ENCODE measurements at places on chromosomes 6 and 20.

- DNase-seq: peak; percentile 43
These were observed 11.7 kb downstream of the SFT2D1 start for GRCh38 chr6:166330612-166331011.

GRCh38 chr20:23105193-23105592, 19.1 kb upstream of the CD93 start:
- DNase-seq: no peak

DNA sequence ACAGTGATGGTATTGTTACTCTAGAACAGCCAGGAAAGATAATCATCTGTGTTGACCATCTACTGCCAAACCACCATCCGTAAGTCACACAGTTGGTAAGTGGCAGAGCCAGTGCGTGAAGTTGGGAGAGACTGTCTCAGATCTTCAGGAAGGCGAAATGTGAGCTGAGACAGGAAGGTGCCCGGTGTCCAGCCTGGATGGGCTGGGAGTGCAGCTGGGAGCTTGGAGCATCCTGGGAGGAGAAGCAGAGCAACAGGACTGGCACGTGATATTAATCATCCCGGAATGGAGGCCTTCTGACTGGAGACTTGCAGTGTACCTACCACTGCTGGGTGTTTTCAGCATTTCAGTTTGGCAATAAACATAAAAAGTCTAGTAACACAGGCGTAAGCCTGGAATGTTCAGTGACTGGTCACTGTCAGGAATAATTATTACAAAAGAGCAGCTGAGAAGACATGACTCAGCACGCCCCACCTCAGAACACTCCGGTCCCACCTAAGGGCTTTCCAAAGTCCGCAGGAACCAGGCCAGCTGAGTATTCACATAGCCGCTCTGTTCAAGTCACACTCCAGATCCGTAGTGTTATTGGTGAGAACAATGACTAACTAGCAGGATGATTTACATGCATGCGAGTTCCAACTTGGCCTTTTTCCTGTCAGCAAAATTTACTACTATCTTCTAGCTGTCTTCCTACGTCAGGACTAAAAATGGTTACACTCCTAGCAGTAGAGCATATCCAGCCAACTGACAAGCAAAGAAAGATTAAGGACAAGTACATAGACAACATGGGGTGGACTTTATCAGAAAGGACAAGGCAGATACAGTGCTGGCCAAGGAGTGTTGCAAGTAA, 45.1 kb upstream of the PNRC1 start:
- peak; percentile 100 for DNase-seq

GRCh38 chr6:157209865-157210530, 113.3 kb downstream of the TMEM242 start:
- no peak for DNase-seq

DNA sequence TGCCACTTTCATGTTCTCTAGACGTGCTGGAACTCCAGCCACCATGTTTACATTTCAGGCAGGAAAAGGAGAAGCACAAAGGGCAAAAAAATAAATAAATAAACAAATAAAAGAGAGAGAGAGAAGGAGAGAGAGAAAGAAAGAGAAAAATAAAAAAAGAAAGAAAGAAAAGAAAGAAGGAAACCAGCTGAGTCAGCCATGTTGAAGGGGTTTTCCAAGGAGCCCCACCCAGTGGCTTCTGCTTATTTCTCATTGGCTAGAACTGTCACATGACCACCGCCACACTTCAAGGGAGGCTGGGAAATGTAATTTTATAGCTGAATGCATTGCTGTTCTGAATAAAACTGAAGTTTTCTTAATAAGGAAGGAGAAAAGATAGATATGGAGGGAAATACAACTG, 71.1 kb downstream of the BFSP1 start:
- DNase-seq: no peak

DNA sequence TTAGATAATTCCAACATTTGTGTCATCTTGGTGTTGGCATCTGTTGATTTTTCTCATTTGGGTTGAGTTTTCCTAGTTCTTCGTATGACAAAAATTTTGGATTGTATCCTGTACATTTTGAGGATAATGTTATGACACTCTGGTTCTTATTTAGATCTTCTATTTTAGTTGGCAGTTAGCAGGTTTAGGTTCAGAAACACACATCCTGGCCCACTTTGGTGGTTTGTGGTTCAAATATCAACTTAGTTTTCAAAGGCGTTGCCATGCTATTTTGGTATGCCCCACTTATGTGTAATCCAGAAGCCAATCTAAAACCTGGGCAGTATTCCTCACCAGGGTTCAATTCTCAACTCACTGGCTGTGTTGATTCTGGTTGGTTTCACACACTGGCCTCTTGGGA, 68.2 kb downstream of the NOX3 start:
- DNase-seq: no peak

Measured in fibroblast of mammary gland (primary cell).